ELF-1 (cell line): ENCODE measurements at places on chromosomes 1 and 21.

- no peak for DNase-seq
These were observed 16.5 kb upstream of the VCAM1 start for GRCh38 chr1:100703052-100703451.

- DNase-seq, result no peak
These were observed 56.0 kb downstream of the ADARB1 start for GRCh38 chr21:45130324-45130774.

GRCh38 chr1:71693581-71693980 lies 588.8 kb downstream of the NEGR1 start:
- no peak for DNase-seq

GRCh38 chr1:59164371-59164770 lies 132.5 kb upstream of the FGGY start:
- DNase-seq, result no peak

- DNase-seq, result no peak
These were observed 170.6 kb upstream of the C21orf91 start for GRCh38 chr21:17989780-17990179.

- no peak for DNase-seq
These were observed 69.2 kb upstream of the WLS start for GRCh38 chr1:68301471-68302001.

- no peak for DNase-seq
These were observed 805.3 kb downstream of the USP25 start for GRCh38 chr21:16535102-16535422.

DNA sequence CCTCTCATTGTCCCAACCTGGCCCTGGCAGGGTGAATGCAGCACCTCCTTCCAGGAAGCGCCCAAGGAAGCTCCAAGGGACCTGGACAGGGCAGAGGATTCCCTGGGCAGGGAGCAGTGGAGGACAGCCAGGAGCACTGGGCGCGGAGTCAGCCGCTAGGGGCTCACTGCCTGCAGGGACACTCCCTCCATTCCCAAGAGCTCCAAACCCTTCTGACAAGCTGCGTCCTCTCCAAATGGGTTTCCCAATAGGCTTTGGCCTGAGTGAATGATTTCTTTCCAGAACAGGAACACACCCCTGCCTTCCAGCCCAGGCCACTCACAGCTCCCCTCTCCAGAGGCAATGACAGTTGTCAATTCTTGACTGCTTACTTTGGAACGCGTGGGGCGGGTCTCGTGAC lies 128.5 kb upstream of the EDN2 start:
- DNase-seq, result no peak

GRCh38 chr1:14768582-14769304 lies 170.3 kb downstream of the KAZN start:
- no peak for DNase-seq

DNA sequence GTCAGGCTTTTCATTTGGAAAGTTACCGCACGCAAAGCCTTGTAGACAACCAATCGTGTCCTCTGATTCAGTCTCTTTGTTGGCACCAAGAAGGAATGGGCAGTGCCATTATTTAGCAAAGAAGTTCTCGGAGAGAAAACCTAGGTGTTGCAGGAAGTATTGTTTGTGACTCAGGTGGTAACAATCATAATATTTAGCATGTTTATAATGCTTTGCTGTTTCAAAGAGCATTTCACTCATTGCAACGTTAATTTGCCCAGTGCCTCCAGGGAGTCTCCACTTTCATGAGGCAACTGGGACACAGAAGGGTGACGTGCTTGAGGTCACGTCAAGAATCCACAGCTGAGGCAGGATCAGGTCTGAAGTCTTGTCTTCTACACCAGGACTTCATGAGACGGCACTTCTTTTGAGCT lies 31.4 kb downstream of the STPG1 start:
- no peak for DNase-seq

GRCh38 chr1:2496087-2496622 lies 20.1 kb downstream of the PLCH2 start:
- DNase-seq, result no peak

- no peak for DNase-seq
These were observed 30.7 kb downstream of the EIF2D start for GRCh38 chr1:206581571-206581981.

DNA sequence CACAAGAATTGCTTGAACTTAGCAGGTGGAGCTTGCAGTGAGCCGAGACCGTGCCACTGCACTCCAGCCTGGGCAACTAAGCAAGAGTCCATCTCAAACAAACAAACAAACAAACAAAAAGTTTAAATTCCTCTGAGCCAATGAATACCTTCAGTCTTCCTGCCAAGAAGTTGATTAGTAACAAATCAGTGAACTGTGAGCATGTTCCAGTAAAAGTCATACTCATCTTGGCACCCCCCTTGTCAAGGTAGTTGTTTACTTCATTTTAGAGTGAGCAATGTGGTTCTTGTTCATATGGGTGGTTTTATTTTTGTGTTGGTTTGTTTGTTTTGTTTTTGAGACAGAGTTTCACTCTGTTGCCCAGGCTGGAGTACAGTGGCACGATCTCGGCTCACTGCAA lies 18.0 kb upstream of the SLC2A7 start:
- no peak for DNase-seq

DNA sequence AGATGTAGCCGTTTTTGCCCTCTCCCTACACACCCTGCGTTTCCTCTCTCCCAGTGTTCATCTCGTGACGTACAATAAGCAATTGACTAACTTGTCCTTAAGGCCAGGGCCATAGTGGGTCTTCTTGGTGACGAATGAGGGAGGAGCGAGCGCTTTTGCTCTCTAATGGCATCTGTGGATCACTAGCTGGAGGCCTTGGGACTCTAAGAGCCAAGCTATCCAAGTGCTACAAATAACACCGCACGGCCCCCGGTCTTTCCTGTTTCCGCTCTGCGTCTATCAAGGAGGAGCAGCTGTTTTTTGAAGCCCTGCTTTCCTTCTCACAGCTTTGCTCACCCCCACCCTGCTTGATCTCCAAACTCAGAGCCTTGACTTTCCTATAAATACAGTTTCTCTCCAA lies 25.2 kb downstream of the EVA1C start:
- no peak for DNase-seq

DNA sequence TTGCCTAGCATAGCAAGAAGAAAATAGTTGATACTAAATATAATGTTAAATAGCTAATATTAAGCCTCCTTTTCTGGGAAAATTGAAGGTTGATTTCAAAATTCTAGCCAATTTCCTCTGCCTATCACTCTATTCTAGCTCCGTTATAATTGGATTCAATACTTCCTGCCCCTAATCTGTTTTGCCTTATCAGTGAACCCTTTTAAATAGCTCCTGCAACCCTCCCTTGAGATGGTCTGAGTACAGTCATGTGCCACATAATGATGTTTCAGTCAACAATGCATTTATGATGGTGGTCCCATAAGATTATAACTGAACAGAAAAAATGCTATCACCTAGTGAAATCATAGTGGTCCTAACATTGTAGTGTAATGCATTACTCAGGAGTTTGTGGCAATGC lies 79.7 kb upstream of the PBX1 start:
- DNase-seq, result no peak

DNA sequence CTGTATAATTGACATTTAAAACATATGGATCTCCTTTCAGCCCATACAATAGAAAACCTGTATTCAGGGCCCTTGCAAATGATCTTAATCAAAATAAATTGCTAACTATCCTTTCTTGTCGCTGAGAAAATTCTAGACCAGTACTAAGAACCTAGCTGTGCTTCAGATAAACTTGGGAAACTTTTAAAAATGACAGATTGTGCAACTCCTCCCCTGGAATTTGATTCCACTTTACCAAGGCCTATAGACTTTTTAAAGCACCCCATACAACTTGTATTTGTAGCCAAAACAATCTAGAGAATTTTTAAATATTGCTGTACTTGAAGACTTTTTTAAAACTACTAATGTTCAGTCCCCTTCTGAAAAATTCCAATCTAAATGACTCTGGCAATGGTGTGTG lies 51.6 kb downstream of the ZNF644 start:
- DNase-seq, result no peak
